BE2C (cell line): ENCODE measurements at places on chromosomes 2 and 18.

DNA sequence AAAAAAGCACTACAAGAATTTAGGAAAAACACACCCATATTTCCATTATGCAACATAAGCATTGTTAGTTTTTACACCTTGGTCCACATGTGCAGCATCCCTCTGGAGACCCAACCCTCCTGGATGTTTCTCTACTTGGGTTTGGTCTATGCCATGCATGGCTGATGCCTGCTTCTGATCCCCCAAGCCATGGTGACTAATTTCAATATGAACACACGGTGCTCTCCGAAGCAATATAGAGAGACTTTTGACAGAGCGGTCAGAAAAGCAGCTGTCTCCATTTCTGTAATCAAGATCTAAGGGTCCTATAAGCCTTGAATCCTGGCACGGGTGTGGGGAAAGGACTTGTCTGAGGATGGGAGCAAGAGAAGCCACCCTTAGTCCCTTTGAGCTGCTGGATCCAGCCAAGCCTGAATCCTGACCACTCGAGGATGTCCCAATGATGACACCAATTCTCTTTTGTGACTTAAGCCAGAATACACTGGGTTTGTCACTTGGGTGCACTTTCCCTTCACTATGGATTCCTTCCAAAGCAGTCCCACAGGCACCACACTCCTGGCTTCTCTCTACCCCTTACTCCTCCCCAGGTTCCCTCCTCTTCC, 91.5 kb downstream of the ACTR2 start:
- DNase-seq: no peak

- no peak for DNase-seq
Observed at GRCh38 chr2:7281231-7282201, 364.3 kb downstream of the RNF144A start.

- DNase-seq: no peak
Observed at GRCh38 chr2:18473241-18474181, 86.9 kb downstream of the RDH14 start.

GRCh38 chr2:18049325-18049724, 170.9 kb downstream of the KCNS3 start:
- DNase-seq: no peak

GRCh38 chr18:23951206-23951605, 63.3 kb upstream of the TTC39C start:
- DNase-seq: no peak

DNA sequence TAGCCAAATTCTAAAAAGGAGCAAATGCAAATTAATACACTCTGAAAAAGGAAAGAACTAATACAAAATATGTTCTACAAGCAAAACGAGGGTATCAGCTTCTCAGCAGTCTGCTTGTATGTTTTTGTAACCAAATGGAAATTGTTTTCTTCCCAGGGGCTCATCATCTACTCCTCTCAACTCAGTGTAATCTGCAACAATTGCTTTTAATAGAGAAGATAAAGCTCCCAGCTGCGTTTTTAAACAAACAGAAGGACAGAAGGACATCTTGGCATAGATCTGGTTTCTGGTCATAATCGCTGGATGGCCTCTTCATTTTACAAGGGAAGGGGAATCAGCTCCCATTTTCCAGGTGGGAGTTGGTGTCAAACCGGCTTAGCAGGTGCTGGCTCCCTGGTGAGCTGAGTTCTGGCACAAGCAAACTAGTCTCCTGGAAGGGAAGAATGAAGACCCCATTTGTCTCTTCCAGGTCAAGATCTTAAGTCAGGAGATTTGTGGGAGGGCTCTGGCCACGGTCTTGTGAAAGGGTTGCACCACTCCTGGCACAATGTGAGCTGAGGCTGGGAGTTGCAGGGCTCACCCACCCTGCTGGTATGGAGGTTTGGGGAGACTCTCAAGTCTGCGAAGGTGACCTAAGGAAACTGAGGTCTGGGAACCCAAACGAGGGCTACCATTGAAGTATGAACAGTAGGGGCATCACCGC, 41.6 kb downstream of the NPPC start:
- no peak for DNase-seq

- DNase-seq: no peak
Observed at GRCh38 chr2:40434731-40435271, 17.1 kb downstream of the SLC8A1 start.

DNA sequence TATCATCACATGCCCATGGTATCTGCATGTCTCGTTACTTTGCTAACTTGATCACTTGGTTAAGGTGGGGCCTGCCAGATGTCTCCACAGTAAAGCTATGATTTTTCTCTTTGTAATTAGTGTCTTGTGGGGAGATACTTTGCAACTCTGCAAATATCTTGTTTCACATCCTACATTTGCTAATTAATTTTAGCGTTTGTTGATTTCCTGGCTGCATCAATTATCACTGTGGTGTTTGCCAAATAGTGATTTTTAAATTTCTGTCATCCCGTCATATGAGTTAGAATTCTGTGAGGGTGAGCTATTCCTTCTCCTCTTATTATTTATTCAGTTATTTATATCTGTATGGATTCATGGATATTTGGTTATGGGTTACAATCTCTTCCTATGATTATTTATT, 161.4 kb downstream of the FMNL2 start:
- no peak for DNase-seq

GRCh38 chr2:203654826-203655225, 51.6 kb upstream of the CD28 start:
- no peak for DNase-seq
